ENCODE measurements at places on chromosomes 13 and 19.

GRCh38 chr13:23447927-23448326 is 14.4 kb upstream of the SACS start:
- peak; percentile 85 for DNase-seq

- no peak for DNase-seq
Observed at GRCh38 chr13:110324026-110324749, 17.1 kb downstream of the COL4A2 start.

DNA sequence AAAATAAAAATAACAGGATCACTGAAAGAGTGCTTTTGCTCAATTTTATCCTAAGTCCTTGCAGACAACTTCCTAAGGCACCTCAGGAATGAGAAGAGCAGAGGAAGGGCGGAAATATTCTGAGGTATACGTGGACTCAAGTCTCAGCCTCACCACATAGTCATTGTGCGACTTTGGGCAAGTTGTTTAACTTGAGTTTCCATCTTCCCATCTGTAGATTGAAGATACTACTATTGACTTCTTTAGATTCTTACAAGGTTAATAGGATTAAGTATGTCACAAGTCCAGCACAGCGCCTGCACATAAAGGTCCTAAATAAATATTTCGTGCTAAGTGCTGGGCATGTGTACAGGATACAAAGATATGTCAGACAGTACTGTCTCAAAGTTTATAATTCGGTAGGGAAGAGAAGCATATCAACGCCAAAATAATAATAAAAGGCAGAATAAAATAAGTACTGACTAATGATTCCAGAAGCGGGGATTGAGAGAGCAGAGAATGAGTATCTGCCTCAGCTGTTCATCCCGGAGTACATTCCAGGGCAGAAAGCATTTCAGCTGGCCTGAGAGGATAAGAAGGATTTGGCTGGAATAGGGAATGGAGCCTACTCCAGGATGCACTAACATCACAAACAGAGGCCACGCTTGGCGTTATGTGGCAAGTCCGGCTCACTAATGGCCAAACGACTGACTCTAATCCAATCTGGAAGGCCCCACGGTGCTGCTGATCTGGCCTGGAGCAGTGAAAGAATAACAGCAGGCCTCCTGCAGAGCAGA is 139.7 kb downstream of the FLT1 start:
- no peak for DNase-seq

DNA sequence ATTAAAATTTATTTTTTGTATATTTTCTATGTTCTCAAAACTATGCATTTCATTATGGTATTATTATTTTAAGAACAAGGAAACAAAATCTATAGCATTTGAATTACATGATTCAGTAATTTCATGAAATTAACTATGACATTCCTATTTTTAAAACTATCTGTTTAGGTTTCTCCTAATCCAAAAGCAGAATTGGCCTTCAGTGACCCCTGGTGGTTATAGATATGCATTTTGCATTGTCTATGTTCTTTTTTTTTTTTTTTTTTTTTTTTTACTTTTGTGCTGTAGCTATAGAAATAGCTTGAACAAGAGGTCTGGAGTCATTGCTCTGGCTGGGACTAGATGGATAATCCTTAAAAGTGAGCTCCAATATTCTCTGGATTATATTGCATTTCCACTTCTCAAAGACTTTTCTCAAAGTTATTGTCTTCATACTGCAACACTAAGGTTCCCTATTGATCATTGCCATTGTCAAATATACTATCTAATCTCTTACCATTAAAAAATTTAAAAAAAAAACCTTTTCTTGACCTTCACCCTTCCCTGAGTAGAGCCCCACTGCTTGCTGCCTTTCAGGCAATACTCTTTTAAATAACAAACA is 15.9 kb upstream of the DNAJC3 start:
- DNase-seq: peak; percentile 64

- DNase-seq: peak; percentile 51
Observed at GRCh38 chr13:28718196-28718542, 601 bp downstream of the SLC46A3 start.

DNA sequence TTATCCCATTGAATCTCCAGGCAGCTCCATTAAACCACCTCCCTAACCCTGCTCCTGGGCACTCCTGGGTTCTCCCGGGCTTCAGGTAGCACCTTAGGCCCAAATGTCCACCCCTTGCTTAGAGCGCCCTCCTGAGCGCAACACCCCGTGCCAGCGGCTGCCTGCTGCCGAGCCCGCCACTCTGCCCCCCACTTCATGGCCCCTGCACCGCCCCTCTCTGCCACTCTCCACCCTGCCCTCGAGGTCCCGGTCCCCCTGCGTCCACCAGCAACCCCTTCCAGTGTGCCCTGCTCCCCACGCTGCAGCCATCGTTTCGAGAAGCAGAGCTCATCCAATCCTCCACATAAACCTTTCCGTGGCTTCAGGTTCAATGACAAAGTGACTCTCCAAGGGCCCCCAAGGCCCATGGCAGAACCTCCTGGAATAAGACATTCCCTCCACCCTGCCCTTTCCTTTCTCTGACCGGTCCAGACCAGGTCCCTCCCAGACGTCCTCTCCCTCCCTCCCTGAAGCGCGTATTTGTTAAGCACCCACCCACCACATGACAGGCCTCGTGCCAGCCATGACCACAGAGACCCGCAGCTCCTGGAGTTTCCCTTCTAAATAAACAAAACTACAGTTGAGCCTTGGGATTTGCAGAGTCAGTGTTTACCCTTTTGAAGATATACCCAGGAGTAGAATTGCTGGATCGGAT is 66.6 kb downstream of the ARHGEF18 start:
- DNase-seq: peak; percentile 68

DNA sequence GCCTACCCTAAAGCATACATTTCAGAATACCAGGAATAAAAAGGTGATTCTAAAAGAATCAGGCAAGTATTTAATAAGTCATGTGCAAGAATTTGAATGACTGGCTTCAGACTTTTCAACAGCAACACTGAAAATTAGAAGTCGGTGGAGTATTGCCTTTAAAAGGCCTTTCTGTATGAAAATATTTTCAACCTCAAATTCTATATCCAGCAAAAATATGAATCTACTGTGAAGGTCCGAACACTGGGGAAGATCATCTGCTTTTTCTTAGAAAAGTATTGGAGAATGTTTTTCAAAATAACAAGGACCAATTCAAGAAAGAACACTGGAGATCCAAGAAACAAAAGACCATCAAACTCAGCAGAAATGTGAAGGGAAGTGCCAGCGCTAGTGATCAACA is 459.5 kb upstream of the KLF12 start:
- no peak for DNase-seq

DNA sequence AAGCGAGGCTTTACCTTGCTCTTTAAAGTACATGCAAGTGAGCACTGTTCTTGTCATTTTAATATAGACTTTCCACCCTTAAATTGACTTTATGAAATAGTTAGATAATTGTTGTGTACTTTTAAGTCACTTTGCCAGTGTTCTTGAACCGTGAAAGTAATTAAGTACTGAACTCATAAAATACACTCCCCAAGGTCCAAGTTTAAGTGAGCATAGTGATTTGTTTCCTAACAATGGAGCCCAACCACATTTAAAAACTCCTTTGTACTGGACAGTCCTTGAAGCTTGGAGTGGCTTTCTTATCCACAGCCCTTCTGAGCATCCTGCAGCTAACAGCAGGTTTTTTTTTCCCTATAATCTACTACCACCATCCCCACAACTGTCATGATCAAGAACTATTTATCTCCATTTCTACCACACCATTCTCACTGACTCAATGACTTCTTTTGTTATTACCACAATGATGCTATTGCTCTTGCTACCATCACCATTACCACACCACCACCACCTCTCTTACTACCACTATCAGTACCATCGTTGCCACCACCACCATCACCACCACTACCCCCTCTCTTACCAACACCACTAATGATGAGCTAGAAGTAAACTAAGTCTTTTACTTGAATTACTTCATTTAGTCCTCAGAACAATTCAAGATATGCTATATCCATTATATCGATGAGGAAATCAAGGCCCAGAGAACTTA is 452.6 kb downstream of the DIAPH3 start:
- no peak for DNase-seq

DNA sequence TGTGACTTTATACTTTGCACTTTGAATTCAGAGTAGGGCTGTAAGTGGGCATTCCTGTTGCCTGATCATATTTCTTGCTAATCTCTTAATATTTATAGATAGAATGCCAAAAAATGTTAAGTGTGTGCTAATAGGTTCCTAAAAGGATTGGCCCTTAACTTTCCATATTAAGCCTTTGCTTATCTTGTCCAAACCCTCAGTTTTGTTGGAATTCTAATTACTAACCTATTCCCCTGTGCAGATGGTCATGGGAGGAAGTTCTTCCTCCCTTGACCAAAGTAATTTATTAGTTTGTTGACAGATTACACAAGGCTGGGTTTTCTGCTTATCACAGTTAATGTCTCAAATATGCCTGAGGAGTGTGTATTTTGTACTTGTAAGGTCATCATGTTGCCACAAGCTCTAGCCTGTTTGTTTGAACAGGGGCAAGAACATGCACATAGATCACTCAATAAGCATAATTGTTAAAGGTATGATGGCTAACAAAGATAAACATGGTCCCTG is 541.1 kb upstream of the SPRY2 start:
- DNase-seq: peak; percentile 72

DNA sequence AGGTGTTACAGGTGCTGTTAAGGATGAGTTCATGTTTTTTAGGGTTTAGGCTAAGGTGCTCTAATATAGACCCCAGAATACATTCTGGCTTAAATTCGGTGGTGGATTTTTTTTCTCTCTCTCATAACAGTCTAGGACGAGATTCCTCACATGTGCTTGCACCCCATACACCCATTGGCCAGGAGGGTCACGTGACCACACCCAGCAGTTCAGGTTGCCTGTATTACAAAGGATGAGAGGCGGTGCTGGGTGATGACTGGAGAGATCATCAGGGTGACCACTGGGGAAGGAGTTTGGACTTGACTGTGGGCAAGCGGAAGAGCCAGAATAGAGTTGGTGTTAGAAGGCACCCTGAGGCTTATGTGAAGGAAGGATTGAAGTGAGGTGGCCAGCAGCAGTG is 27.7 kb downstream of the PPP2R1A start:
- no peak for DNase-seq

GRCh38 chr19:50512112-50512998 is 1.4 kb downstream of the ASPDH start:
- DNase-seq: no peak

- DNase-seq: peak; percentile 44
Observed at GRCh38 chr13:44876782-44877324, 112.4 kb downstream of the NUFIP1 start.

GRCh38 chr13:104487006-104487405 is 1420.8 kb upstream of the SLC10A2 start:
- DNase-seq: no peak

DNA sequence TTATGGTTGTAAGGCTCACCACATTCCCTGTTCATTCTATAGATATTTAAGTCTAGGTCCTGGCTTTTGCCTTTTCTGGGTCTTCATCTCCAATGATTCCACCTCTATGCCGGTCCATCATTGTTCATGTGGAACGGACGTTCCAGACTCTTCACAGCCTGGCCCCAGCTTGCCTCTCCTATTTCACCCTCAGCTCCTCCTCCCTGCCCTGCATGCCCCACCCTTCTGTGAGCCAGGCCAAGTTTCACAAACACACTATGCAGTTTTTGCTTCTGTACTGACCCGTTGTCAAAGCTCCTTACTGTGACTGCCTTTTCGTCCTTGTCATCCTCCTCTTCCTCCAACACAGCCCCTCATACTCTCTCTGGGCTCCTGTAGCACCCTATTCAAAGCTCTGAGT is 31.3 kb downstream of the TEX26 start:
- peak; percentile 40 for DNase-seq

DNA sequence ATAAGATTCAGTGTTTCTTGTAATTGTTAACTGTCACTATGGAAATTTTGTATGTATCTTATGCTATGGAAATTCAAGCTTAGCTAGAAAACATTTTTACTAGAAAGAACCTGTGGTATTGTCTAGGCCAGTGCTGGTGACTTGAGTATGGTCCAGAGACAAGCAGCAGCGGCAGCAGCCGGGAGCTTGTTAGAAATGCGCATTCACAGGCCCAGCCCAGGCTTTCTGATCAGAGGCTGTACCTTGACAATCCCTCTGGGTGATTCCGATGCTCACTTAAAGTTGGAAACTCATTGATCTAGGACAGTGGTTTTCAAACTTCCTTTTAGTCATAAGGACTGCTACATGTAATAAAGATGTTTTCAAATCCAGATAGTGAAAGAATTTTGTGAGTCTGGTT is 287.4 kb downstream of the SHISA2 start:
- DNase-seq: no peak

GRCh38 chr13:112152846-112153245 is 85.9 kb downstream of the SOX1 start:
- DNase-seq: no peak

DNA sequence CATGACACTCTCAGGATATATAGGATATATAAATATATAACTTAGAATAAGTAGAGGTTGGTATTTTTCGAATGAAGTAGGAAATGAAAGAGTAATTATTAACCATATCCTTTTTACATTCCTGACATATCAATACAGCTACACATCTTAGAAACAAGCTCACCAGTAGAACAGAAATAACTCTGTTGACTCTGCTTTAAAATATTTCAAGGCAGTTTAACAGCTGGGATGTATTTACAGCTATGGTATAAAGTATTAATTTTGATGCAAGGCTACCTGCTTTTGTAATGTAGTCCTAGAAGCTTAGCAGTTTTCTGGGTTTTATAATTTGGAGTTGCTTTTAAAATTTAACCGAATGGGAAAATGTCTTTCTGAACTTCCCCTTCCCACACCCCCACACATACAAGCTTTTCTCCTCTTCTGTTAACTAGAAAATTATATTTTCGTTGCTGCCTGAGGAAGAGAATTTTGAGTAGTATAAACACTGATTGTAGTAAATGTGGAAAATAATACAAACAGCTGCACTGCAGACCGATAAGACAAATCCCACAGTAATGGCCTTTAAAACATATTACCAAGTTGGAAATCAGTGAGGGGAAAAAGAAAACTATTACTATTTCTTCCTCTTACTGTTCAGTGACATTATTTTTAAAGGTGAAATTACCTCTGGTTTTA is 147.7 kb downstream of the GGACT start:
- DNase-seq: peak; percentile 46

DNA sequence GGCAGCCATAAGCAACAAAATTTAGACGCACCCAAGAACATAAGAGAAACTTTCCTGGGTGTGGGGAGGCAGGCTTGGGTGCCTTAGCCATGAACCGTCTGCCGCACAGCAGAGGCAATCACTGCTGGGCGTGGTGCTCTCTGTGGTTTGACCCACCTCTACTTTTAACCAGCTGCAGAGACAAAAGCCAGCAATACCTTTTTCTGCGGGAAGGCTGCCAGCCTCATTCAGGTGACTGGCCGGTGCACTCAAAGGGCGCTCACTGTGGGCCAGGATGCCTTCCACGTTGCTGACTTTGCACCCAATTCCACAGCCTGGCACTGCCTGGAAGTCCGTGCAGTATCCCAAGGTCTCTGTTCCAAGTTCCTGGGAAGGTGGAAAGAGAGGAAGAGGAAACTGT is 69.1 kb downstream of the ATP7B start:
- no peak for DNase-seq

DNA sequence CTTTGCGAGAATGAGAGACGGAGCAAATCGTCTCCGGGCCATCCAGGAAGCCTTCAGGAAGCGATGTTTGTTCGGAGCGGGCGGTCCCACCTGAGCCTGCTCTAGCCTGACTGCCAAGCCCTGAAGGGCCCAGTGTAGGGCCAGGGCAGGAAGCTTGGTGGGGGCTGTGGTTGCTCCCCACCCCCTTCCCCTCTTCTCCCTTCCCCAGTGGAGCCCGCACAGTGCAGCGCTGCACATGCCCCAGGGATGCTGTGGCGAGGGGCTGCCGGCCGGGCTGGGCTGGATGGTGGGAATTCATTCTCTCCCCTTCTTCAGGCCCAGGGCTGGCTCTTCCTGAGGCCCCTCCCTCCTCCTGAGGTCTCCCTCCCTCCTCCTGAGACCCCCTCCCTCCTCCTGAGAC is 7.1 kb upstream of the GRTP1 start:
- no peak for DNase-seq
